ENCODE measurements at places on chromosomes 2 and 18.

DNA sequence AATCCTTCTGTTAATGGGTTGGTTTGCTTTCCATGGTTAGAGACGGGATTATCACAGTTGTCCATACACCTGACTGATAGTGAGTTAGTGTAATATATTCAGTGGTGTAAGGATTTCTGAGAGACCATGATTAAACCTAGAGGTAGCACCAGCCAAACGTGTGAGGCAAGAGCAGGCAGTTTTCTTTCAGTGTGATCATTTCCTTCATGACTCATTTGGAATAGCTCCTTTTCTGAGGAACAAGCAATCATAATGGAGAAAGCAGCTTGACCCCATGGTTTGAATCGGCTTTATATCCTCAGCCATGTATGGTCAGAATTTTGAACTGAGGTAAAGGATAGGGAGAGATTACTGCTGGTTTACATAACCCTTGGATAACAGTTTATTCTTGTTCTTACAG, 2.9 kb downstream of the MXD1 start:
- no peak for DNase-seq

- DNase-seq: no peak
Measured at GRCh38 chr2:36027616-36028015, 328.0 kb upstream of the CRIM1 start.

GRCh38 chr2:158024288-158024898, 77.3 kb upstream of the UPP2 start:
- peak; percentile 77 for DNase-seq

DNA sequence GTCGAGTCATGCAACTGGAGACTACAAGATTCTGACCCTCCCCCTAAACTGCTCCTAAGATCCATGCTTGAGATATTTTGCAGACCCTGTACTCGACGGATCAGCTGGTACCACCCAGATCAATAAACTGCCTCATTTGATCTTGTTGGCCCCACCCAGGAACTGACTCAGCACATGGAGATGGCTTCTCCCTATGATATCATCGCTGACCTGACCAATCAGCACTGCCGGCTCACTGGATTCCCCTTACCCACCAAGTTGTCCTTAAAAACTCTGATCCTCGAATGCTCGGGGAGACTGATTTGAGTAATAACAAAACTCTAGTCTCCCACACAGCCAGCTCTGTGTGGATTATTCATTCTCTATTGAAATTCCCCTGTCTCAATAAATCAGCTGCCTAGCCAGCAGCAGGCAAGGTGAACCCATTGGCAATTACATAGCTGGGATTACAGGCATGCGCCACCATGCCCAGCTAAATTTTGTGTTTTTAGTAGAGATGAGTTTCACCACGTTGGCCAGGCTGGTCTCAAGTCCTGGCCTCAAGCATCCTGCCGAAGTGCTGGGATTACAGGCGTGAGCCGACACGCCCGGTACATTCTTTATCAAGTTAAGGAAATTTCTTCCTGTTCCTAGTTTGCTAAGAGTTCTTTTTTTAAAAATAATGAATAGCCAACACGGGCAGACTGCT, 43.6 kb downstream of the VPS54 start:
- peak; percentile 41 for DNase-seq

- DNase-seq: no peak
Measured at GRCh38 chr18:543447-544078, 36.6 kb upstream of the CETN1 start.
